ENCODE measurements at places on chromosomes 1 and 21.

DNA sequence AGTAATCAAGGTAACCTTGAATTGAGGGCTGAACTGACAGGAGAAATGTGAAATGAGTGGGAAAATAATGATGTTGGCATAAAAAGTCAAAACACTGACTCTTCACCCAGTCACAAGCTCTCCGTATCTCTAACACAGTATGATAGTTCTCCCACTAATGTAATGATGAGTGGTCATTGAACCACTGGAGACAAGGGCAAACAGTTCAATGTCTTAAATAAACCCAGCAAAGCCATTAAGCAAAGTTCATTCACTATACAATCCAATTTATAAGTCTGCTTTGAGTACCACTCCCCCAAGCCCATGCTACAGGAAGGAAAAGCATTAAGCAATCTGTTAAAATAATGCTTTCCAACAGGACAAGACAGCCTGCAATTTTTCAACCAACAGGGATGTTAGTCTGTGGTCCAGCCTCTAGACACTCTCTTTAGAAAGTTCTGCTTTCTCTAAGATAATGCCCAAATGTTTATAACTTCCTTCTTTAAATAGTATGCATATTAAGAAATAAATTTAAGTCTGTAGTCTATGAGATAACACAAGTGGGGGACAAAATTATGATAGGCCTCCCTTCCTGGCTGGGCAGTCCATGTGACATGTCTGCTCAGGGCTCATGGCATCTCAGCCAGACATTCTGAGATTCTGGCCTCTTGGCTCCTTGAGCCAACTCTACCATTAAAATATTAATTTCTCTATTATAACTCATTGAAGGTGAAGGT lies 25.5 kb upstream of the DDAH1 start:
- no peak for DNase-seq

GRCh38 chr1:50971748-50972305 lies 1.8 kb downstream of the CDKN2C start:
- DNase-seq, result no peak

DNA sequence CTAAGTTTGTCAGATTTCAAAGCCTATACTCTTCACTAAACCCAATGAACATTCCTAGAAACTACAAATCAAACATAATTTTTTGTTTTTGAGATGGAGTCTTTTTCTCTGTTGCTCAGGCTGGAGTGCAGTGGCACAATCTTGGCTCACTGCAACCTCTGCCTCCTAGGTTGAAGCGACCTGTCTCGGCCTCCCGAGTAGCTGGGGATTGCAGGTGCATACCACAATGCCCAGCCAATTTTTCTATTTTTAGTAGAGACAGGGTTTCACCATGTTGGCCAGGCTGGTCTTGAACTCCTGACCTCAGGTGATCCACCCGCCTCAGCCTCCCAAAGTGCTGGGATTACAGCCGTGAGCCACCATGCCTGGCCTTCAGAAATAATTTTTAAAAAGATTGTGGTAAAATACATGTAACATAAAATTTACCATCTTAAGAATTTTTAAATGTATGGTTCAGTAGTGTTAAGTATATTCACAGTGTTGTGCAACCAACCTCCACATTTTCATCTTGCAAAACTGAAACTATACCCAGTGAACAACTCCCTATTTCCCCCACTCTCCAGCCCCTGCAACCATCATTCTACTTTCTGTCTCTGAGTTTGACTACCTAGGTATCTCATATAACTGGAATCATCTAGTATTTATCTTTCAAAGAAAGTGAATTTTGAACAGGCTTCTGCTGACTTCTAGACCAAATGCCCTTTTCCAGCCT lies 2.7 kb upstream of the CFAP141 start:
- no peak for DNase-seq

GRCh38 chr1:30572192-30572591 lies 151.2 kb downstream of the MATN1 start:
- DNase-seq, result no peak

GRCh38 chr1:235060607-235061470 lies 67.8 kb downstream of the TOMM20 start:
- no peak for DNase-seq

GRCh38 chr1:187566354-187566753 lies 737.6 kb downstream of the PLA2G4A start:
- DNase-seq, result no peak

- peak; percentile 19 for DNase-seq
Observed at GRCh38 chr1:165907256-165907857, 79.9 kb downstream of the UCK2 start.

GRCh38 chr1:209307846-209308245 lies 275.7 kb upstream of the CAMK1G start:
- no peak for DNase-seq

DNA sequence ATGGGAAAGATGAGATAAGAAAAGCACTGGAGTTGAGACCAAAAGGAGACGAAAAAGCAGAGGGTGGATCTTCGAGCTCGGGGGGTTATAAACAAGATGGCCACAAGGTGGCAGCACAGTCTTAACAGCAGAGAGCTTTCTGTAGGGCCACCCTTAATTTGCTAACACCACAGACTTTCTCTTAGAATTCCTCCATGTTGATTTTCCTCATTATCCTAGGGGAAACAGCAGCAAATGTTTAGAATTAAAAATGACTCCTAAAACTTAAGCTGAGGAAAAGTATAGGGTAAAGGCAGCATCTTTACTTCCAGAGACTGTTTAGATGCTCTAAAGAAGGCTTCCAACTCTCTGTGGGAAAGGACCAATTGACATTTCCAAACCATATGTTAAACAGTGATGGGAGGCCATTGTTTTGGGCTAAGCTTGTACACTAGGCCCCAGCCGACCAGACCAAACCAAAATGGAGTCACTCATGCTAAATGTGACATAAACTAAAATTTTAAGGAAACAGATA lies 2.5 kb upstream of the APOBEC4 start:
- DNase-seq, result peak; percentile 70

Measured in T1000 (cell line).